Fibroblast of skin of left biceps (primary cell): ENCODE measurements at places on chromosomes 4 and X.

- DNase-seq: no peak
Observed at GRCh38 chr4:3007724-3008123, 44.4 kb downstream of the GRK4 start.

DNA sequence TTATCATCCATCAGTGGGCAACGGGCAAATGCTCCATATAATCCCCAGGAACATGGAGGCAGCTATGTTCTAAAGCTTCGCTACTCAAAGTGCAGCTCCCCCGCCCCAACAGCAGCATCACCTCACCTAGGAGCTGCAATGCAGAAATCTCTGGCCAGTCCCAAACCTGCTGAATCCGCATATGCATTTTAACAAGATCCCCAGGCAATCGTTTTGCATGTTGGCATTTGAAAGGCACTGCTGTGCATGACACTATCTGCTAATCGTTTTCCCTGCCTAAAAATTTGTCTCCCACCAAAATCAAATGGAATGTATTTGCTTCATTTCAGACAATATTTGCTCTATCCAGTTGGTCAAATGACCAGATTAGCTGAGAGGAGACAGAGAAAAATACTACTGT, 15.2 kb downstream of the ADGRG2 start:
- DNase-seq: no peak

DNA sequence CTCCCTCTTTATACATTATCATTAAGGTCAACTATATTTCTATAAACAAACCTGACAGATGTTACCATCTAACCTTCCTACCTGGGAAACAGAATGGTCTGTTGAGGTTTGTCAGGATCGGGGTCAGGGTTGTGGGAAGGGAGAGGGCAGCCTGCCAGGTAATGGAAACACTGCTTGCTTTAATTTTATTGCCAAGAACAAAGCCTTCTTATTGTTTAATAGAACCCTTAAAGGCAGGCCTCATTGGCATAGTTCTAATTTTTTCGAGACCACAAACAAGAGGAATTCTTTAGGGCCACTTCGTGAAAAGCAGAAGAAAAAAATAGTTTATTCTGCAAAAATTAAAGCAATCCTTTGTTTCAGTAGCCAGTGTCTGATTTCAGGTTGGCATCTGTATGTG, 113.2 kb downstream of the MID1 start:
- no peak for DNase-seq

DNA sequence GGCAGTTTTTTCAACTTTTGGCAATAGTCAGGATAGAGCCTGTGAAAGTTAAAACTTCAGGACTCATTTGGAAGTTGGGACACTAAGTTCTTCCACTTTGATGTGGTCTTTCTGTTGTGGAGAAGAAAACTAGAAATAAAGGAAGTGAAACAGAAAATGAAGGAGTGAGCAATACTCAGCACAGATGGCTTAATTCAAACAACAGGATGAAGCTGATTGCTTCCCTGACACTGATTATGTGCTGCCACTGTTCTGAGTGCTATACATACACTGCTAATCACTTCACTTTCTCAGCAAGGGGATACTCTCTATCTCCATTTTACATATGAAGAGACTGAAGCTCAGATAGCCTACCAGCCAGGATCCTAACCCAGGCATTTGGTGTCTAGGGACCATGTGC, 235.1 kb upstream of the CPEB2 start:
- no peak for DNase-seq

- no peak for DNase-seq
Observed at GRCh38 chr4:3073158-3074077, 920 bp downstream of the HTT-AS start.

DNA sequence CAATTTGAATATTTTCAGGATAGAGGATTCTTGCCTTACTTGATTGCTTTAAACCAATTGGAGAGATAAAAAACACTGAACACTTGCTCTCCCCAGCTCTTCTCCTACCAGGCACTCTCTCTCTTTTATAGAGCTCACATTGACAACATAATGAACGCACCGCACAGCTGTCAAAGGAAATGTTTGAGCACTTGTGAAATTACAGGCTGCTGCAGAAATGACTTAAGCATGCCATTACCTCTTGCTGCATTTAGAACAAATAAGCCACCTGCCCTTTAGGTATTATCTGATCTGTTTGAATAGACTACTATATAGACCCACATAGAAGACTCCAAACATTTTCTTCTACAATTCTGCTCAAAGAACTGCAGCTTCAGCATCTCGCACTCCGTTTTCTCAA, 227.7 kb downstream of the C4orf33 start:
- no peak for DNase-seq
